ENCODE measurements at places on chromosomes 16 and 17.
A peak's percentile ranks its signal among the peaks of the same experiment; 100 is the strongest.

DNA sequence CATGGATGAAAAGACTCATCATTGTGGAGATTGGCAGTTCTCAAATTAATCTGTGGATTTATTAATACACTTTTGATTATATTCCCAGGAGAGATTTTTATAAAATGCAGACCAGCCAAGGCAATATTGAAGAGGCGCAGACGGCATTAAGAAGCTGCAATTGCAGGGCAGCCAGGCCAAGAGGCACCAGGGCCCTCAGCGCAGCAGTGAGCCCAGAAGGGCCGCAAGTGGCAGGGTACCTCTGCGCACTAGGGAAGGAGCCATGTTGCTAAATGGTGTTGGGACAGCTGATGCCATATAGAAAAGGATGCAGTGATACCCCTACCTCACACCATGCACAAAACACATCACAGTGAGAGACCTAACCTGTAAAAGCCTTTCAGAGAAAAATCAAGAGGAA is 36.6 kb upstream of the CHMP6 start:
- no peak for DNase-seq

DNA sequence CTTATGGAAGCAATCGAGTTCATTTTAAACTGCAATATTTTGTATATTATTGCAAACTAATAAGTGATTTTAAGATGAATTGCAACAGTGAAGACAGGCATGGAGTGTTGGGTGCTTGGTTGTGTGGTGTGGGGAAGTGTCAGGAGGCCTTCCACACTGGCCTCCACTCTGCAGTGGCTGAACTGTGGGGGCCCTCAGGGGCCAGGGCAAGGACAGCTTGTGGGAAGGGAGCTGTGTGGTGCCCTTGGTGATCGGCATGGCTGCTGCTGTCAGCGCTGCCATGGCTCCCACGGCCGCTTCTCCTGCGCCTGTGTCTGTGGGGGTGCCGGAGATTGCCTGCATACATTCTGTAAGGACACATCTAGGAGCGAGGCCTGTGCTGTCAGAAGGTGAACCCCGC is 19.2 kb downstream of the TCF25 start:
- no peak for DNase-seq

DNA sequence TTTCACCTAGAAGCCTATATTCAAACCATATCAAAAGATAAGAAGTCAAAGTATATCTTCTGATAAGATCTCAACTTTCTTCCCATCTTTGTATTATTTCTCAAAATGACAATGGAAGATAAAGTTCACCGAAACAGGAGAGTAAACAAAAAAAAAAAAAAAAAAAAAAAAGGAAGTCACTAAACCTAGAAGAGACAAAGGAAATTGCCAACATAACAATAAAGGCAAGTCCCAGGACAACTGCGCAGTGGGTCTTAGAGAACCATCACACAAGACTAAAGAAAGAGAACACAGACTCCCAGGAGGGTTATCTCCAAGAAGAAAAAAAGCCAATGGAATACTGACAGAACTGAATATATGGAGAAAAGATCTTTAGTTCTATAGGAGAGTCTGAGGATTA is 65.7 kb downstream of the SMURF2 start:
- DNase-seq: no peak

DNA sequence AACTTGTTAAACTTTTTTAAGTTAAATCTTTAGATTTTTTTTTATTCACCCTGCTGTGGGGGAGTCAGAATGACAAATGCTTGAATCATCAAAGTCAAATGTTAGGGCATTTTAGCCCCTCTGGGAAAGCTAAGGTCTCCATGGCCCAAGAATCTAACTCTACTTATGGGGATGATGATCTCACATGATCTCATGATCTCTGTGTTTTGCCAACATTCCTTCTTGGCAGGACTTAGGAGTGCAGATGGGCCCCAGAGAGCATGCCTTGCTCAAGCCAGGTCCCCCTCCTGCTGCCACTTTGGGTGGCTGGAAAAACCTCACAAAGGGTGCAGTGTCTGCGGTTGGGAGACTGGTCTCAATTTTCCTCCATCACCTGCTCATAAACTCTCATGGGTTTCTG is 108.6 kb downstream of the PRKCB start:
- DNase-seq: no peak

GRCh38 chr17:44331249-44331760 is 6.7 kb upstream of the SLC25A39 start:
- DNase-seq: peak; percentile 81

DNA sequence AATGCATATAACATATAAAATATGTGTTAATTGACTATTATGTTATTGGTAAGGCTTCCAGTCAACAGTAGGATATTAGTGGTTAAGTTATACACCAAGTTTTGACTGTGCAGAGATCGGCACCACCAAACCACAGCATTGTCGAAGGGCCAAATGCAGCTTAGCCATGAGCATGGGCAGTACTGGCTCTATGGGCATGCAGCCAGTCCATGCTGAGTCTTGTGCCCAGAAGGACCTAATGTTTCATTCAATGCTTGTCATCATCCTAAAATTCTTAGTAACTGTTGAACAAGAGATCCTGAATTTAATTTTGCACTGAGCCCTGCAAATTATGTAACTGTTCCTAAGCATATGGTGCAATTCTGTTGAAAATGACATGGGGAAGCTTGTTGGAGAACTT is 233.4 kb upstream of the HS3ST3A1 start:
- DNase-seq: no peak

GRCh38 chr17:82959990-82960418 is 119.4 kb upstream of the METRNL start:
- DNase-seq: no peak

Data from ecto neural progenitor cell (in vitro differentiated cells).